ENCODE measurements at places on chromosomes 13 and 19. TPM values are rescaled to one million over a fixed set of nuclear protein-coding genes. Genes with fewer than 3 reads are reported as not detected.

The AP1M2 gene
- total RNA-seq = 7.5 TPM

The ZNF296 gene
- total RNA-seq = 0.54 TPM

The SLC10A2 gene
- not detected for total RNA-seq

The FBXL3 gene
- total RNA-seq = 27.5 TPM

The DMPK gene
- 80.3 TPM for total RNA-seq
